A549 treated with CORT108297 at 1 μM for 4 hours (cell line): ENCODE measurements at places on chromosomes 12 and 14. TPM values are rescaled to one million over a fixed set of nuclear protein-coding genes. Genes with fewer than 3 reads are reported as not detected.

Gene WDHD1
- total RNA-seq, result 9.9 to 13.7 TPM (median 11.7 TPM) in 5 replicates

Gene AMIGO2
- 94.6 to 163 TPM (median 140 TPM) in 5 replicates for total RNA-seq

Gene SERPINA9
- total RNA-seq, result 0.08 TPM in 1 of 5 replicates, not detected in the others

Gene MPHOSPH9
- 16.9 to 29.9 TPM (median 21.6 TPM) in 5 replicates for total RNA-seq

Gene CMA1
- not detected in 5 replicates for total RNA-seq

Gene GDF11
- 2.4 to 5.3 TPM (median 5.0 TPM) in 5 replicates for total RNA-seq

Gene NKX2-1
- 0.03 TPM in 1 of 5 replicates, not detected in the others for total RNA-seq

Gene VRTN
- total RNA-seq, result not detected in 5 replicates

Gene TTLL5
- total RNA-seq, result 12.5 to 14.4 TPM (median 13.4 TPM) in 5 replicates

Gene TDP1
- 11.0 to 16.7 TPM (median 14.2 TPM) in 5 replicates for total RNA-seq

Gene LRRC9
- total RNA-seq, result not detected in 5 replicates

Gene PLXNC1
- 0.06 to 0.27 TPM (median 0.13 TPM) in 5 replicates for total RNA-seq

Gene STAB2
- 0.01 TPM in 1 of 5 replicates, not detected in the others for total RNA-seq

Gene IFNG-AS1
- total RNA-seq, result not detected in 5 replicates

Gene RND1
- total RNA-seq, result 12.0 to 17.8 TPM (median 14.2 TPM) in 5 replicates

Gene ZDHHC22
- total RNA-seq, result 0.20 to 0.46 TPM (median 0.34 TPM) in 5 replicates

Gene LRTM2
- total RNA-seq, result 0.07 to 0.10 TPM in 2 of 5 replicates, not detected in the others

Gene SELPLG
- 0.63 to 1.4 TPM (median 0.83 TPM) in 5 replicates for total RNA-seq

Gene MYF5
- not detected in 5 replicates for total RNA-seq

Gene TRPV4
- 0.06 to 0.15 TPM (median 0.08 TPM) in 5 replicates for total RNA-seq

Gene RNF41
- 19.2 to 26.8 TPM (median 25.5 TPM) in 5 replicates for total RNA-seq

Gene CMAS
- total RNA-seq, result 41.0 to 48.6 TPM (median 46.4 TPM) in 5 replicates

Gene KLHDC1
- 0.17 to 0.46 TPM (median 0.36 TPM) in 5 replicates for total RNA-seq

Gene DCAF11
- total RNA-seq, result 19.4 to 24.7 TPM (median 20.5 TPM) in 5 replicates

Gene IL22
- not detected in 5 replicates for total RNA-seq

Gene PTPRB
- 0.54 to 1.2 TPM (median 0.78 TPM) in 5 replicates for total RNA-seq

Gene APOF
- not detected in 5 replicates for total RNA-seq

Gene SYNJ2BP
- 8.2 to 11.7 TPM (median 11.2 TPM) in 5 replicates for total RNA-seq

Gene MDGA2
- 0.06 TPM in 1 of 5 replicates, not detected in the others for total RNA-seq

Gene LMNTD1
- total RNA-seq, result not detected in 5 replicates

Gene SIX1
- 6.5 to 8.9 TPM (median 8.8 TPM) in 5 replicates for total RNA-seq

Gene PAPLN
- 6.2 to 9.2 TPM (median 8.8 TPM) in 5 replicates for total RNA-seq

Gene HOXC9
- 11.1 to 12.5 TPM (median 11.7 TPM) in 5 replicates for total RNA-seq

Gene CCDC177
- 0.02 to 0.03 TPM in 2 of 5 replicates, not detected in the others for total RNA-seq

Gene PLD4
- 0.06 to 0.12 TPM (median 0.06 TPM) in 4 of 5 replicates, not detected in the other for total RNA-seq

Gene IL26
- total RNA-seq, result not detected in 5 replicates

Gene EP400
- total RNA-seq, result 22.7 to 26.0 TPM (median 25.4 TPM) in 5 replicates

Gene KIF5A
- 0.10 to 0.36 TPM (median 0.24 TPM) in 5 replicates for total RNA-seq

Gene PA2G4
- total RNA-seq, result 281 to 362 TPM (median 303 TPM) in 5 replicates

Gene TAS2R43
- not detected in 5 replicates for total RNA-seq

Gene PSMA3
- total RNA-seq, result 184 to 274 TPM (median 186 TPM) in 5 replicates

Gene KRT74
- not detected in 5 replicates for total RNA-seq

Gene EML5
- 0.47 to 0.76 TPM (median 0.63 TPM) in 5 replicates for total RNA-seq

Gene SERPINA6
- 0.63 to 1.1 TPM (median 0.95 TPM) in 5 replicates for total RNA-seq

Gene PPP1R36
- total RNA-seq, result 0.14 to 0.44 TPM (median 0.23 TPM) in 5 replicates

Gene RIPK3
- not detected in 5 replicates for total RNA-seq

Gene POLE
- 40.4 to 48.6 TPM (median 43.5 TPM) in 5 replicates for total RNA-seq

Gene MARK3
- 55.3 to 69.8 TPM (median 58.5 TPM) in 5 replicates for total RNA-seq

Gene GALNT8
- not detected in 5 replicates for total RNA-seq

Gene SPIC
- total RNA-seq, result not detected in 5 replicates

Gene PALS1
- total RNA-seq, result 15.2 to 17.7 TPM (median 16.3 TPM) in 5 replicates

Gene ENDOU
- total RNA-seq, result not detected in 5 replicates

Gene NANOG
- total RNA-seq, result not detected in 5 replicates

Gene SLC5A8
- total RNA-seq, result not detected in 5 replicates

Gene LEMD3
- 9.0 to 13.1 TPM (median 11.2 TPM) in 5 replicates for total RNA-seq

Gene KRT83
- total RNA-seq, result 3.4 to 6.5 TPM (median 5.6 TPM) in 5 replicates

Gene DUSP16
- 9.6 to 13.8 TPM (median 12.5 TPM) in 5 replicates for total RNA-seq

Gene CAPRIN2
- 17.9 to 29.7 TPM (median 27.3 TPM) in 5 replicates for total RNA-seq
